Thoracic aorta (tissue), 2 donors: ENCODE measurements at places on chromosomes 7 and 10. TPM values are rescaled to one million over a fixed set of nuclear protein-coding genes. Genes with fewer than 3 reads are reported as not detected.

Gene DENND2A
- total RNA-seq, result 4.9 TPM

DNA sequence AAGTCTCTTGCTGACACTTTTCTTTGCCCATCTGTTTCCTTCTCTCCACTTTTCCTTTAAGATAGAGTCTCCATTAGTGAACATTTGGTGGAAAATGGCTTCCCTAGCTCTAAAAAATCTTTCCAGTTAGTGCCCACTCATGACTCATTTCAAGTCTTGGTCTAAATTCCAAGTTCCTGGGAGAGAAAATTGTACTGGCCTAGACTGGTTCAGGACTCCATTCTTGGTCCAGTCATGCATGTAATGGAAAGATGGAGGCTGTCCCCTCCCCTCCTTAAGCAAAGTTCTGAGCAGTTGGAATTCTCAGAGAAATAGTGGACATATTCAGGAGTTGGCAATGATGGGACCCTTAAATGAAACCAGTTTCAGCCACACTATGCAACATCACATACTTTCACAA is 3.8 kb upstream of the ALDH18A1 start:
- DNase-seq, result no peak

GRCh38 chr10:59825932-59826331 is 72.7 kb upstream of the MRLN start:
- no peak for DNase-seq

DNA sequence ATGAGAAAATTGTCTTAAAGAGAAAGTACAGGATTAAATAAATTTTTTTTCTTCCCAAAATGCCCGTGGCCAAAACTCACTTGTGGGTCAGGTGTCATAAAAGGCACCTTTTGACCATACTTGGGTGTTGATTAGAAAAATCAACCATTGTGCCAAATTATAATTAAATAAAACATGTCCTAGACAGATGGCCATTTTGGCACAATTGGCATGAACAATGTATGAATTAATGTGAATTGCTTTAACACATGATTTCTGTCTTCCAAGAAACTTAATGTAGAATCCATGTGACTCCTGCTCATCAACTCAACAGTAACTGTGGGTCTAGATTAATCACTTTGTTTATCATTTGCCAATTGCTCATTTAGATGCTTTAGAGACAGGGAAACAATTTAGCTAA is 64.0 kb downstream of the CSTF2T start:
- no peak for DNase-seq

Gene GIMAP5
- total RNA-seq, result 35.9 TPM

GRCh38 chr10:6033954-6034353 is 28.2 kb downstream of the IL2RA start:
- DNase-seq, result no peak

- DNase-seq, result no peak
These were observed 354.2 kb upstream of the TMEM229A start for GRCh38 chr7:124387056-124387455.

- DNase-seq, result no peak
These were observed 73.2 kb downstream of the WNT2 start for GRCh38 chr7:117249696-117250095.

Gene DCLRE1A
- total RNA-seq, result 4.2 TPM

Gene NKX1-2
- not detected for total RNA-seq

Gene ATP6V1F
- total RNA-seq, result 73.6 TPM

- no peak for DNase-seq
These were observed 41.1 kb downstream of the ZC3HC1 start for GRCh38 chr7:130009848-130010688.

Gene KCNK18
- total RNA-seq, result not detected

- no peak for DNase-seq
These were observed 240.7 kb downstream of the SORCS3 start for GRCh38 chr10:104881740-104882139.

DNA sequence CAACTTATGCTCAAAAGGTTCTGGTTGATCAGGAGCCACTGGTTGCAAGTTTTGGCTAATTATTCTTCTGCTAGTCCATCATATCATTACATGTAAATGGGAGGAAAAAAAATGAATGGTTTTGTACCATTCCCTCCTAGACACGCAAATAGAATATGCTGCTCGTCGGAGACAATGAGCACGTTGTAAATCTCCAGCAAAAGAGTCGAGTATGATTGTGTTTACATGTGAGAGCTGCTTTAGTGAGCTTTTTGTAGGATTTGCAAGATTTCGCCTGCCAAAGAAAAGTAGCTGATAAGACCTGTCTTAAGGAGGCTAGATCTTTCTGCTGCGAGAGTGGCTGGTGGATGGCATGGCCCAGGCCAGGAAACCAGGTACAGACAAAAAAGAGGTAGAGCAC is 109.0 kb downstream of the ZMYND11 start:
- DNase-seq, result no peak

Gene NANOS1
- total RNA-seq, result 1.4 TPM

GRCh38 chr10:103556383-103557007 is 63.0 kb downstream of the NEURL1 start:
- DNase-seq, result no peak

Gene ACHE
- total RNA-seq, result 5.1 TPM

Gene STN1
- 30.6 TPM for total RNA-seq

Gene FAM24B
- total RNA-seq, result 4.8 TPM

DNA sequence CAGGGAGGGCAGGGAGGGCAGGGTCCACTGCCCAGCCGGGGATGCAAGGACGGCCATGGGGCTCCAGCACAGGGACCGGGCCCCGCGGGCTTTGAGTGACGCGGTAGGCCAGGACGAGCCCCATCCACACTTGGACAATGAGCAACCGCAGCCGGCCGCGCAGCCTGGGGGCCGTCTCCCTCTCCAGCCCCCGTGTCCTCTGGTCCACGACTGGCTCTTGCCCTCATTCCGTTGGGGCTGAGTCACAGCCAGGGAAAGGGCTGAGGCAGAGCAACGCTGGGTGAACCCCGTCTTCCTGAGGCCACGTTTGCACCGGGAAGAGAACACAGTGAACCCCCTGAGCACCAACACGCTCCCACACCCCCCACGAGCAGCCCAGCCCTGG is 23.7 kb downstream of the SHH start:
- no peak for DNase-seq
